ENCODE measurements at places on chromosomes 16 and 17.

DNA sequence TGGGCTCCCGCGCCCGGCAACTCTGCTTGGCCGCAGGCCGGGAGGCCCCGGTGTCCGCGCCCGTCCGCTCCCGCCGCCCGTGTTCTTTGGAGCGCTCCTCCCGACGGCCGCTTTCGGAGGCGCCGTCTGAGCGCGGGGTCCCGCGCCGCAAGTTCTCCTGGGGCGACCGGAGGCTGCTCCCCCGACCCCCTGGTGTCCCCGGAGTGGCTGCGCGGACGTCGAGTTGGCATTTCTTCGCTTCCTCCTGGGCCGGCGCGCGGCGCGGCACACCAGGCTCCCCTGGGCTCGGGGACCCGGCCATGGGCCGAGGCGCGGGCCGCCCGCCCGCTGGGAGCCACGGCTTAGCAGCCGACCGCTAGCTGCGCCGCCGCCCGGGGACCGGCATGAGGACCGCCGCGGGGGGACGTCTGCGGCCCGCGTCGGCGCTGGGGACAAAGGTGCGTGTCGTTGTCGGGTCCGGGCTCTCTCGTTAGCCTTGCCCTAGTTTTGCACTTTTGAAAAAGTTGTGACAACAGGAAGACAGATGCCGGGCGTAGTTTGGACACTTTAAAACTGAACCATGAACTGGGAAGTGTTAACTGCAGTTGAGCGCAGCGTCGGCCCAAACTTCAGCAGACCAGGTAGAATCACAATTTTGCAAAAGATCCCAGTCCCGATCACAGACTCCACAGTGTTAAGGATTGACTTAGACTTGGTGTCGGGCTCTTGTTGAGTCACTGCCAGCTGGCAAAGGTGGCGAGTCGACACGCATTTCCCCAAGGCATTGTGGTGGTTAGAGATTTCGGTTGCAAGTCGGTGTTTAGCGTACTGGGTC is 700 bp downstream of the UBN1 start:
- peak; percentile 73 for DNase-seq

DNA sequence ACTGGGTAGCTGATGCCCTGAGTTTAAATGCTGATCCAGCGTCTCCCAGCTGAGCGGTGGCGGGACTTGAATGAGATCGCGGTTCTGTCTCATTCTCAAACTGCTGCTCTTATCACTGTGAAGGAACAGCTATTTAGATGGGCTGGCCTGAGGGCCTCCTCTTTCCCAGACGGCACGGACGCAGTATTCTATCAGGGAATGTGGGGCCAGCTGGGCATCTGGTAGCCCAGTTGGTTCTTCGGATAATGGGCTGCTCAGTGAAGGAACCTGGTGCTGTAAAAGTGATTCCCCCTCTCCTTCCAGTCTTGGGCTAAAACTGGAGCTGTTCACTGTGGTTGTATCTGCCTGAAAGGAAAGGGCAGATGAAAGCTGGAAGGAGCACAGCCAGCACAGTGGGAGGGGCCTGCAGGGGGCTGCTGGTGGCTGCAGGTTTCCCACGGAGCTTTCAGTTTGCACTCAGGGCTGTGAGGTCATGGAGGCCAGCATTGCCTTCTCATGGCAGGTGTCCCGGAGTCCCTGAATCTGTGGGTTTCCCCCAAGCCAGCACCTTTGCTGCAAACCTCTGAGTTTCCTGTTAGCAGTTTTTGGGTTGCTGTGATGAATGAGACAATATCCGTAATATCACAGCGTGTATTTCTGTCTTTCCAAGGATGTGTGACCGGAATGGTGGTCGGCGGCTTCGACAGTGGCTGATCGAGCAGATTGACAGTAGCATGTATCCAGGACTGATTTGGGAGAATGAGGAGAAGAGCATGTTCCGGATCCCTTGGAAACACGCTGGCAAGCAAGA is 3.6 kb downstream of the IRF8 start:
- DNase-seq = no peak

GRCh38 chr17:73719588-73720071 is 75.4 kb upstream of the SDK2 start:
- DNase-seq = no peak

GRCh38 chr16:52383119-52383518 is 163.8 kb downstream of the TOX3 start:
- DNase-seq = no peak

DNA sequence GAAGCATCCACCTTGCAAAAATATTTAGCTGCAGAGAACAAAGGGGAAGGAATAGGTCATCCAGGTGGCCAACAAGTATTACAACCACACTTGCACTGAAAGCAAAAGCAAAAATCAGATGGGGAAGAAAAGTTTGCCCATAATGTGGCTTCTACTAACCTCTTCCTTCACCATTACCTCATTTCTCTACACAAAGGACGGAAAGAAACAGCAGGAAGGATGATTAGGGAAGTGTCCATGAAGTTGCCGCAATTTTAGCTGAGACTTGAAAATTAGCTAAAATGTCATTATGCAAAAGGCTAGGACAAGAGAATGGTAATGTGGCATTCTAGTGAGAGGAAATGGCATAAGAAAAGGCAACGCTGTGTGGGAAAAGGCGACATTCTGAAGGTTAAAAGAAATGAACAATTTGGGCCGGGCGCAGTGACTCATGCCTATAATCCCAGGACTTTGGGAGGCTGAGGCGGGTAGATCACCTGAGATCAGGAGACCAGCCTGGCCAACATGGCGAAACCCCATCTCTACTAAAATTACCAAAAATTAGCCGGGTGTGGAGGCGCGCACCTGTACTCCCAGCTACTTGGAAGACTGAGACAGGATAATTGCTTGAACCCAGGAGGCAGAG is 13.7 kb downstream of the KANSL1 start:
- no peak for DNase-seq

- no peak for DNase-seq
These were observed 64.1 kb downstream of the ZFHX3 start for GRCh38 chr16:72983728-72984350.
